ENCODE measurements at places on chromosomes 12 and 14.

DNA sequence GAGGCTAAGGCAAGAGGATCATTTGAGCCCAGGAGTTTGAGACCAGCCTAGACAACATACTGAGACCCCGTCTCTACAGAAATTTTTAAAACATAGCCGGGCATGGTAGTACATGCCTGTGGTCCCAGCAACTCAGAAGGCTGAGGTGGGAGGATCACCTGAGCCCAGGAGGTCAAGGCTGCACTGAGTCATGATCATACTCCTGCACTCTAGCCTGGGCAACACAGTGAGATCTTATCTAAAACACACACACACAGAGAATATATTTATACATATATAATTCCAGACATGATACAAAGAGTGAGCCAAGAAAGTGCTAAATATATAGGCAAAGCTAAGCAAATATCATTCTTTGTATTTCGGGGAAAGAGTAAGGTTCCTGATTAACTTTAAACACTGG, 9.4 kb downstream of the ZFC3H1 start:
- no peak for DNase-seq

DNA sequence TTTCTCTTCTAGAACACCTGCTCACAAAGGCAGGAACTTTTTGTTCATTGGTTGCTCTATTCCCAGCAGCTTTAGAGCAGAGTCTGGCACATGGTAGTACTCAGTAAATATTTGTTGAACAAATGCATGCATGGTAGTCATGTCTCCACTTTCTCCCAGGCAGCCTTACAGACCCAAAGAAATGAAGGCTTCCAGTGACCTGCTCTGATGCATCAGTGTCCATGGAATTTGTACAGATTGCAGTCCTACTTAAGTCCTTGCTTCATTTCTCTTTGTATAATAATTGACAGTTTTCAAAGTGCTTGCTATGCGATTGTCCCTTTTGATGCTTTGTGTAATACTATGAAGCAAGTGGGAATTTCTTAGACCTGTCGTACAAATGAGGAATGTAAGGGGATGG, 119.6 kb downstream of the DERA start:
- DNase-seq = no peak

GRCh38 chr12:81378601-81379285, 300.9 kb downstream of the ACSS3 start:
- no peak for DNase-seq

DNA sequence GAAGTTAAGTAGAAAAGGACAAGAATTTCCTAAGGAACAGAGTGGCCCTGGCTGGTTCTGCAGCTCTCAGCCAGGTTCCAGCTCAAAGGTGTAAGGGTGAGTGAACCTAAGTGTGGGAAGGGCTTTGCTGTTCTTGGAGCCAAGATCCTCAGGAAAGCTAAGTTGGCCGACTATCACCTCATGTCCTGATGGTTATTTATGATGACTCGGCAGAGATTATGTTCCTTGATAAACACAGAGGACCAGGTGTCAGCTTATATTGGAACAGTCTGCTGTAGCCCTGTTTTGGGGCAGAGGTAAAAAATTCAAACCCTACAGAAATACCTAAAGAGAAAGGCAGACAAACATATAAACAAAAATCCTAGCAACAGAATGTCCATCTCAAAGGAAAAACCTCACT, 128.5 kb downstream of the TBX3 start:
- DNase-seq = no peak

DNA sequence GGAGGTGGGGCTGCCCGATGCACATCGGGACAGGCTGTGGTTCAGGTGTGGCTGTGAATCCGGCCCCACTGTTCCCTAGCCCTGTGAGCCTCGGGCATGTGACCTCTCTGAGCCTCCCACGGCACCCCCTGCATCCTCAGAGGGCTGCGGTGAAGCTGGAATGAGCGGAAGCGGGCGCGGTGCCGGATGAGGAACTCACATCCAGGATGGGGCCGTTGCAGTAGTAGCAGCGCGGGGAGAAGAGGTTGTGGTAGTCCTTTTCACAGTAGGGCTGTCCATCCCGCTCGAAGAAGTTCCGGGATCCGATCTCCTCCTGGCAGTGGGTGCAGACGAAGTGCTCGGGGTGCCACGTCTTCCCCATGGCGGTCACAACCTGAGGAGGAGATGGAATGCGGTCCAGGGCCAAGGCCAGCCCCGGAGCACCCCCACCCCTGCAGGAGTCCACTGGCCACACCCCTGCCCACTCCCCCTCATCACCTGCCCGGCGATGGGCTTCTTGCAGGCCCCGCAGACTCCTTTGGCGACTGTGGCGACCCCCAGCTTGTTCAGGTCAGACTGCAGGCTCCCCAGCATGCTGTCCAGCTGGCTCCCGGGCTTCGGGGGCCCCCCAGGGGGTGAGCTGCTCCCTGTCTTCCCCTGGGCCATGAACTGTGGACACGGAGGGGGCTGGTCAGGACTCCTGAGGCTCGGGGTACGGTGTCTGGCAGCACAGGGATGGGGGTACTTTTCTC, 13.9 kb upstream of the RPLP0 start:
- DNase-seq = no peak

DNA sequence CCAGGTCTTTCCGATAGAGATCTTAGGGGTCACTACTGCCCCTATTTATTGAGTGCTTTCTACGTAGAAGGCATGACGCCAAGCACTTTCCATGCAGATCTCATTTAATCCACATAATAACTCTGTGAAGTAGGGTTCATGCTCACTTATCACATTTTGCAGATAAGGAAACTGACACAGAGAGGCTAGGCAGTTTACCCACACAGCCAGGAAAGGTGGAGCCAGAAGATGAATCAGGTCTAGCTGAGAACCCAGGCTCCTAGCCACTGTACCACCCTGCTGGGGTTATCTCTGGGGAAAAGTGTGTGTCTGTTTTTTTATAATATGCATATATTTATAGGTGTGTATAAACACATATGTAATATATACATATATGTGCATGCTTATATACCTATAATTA, 83.6 kb downstream of the KSR2 start:
- DNase-seq = no peak

GRCh38 chr12:124567673-124568373, 411 bp upstream of the NCOR2 start:
- peak; percentile 97 for DNase-seq

GRCh38 chr12:12008232-12008850, 62.4 kb upstream of the BCL2L14 start:
- DNase-seq = no peak

DNA sequence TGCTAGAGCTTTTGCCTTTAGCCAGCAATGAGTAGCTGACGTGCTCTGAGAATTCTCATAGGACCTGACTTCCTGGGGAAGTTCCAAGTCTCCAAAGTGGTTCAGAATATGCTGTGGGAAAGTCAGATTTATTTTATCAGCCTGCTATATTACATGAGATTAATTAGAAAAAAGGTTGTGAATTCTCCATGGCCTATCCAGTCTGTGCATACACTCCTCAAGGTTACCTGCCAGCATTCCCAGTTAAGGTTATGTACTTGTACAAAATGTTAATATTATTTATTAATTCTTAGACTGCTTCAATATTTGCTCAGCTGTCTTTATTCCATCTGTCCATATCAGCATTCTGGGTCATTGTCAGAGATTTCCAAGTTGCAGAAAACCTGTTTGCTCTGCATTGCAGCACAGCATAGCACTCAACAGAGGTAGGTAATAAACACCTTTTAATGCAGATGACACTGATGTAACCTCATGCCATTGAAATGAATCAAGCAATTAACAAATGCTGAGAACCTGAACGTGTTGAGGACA, 2.7 kb upstream of the SEL1L start:
- DNase-seq = no peak

GRCh38 chr12:11853126-11853525, 203.7 kb downstream of the ETV6 start:
- DNase-seq = no peak

DNA sequence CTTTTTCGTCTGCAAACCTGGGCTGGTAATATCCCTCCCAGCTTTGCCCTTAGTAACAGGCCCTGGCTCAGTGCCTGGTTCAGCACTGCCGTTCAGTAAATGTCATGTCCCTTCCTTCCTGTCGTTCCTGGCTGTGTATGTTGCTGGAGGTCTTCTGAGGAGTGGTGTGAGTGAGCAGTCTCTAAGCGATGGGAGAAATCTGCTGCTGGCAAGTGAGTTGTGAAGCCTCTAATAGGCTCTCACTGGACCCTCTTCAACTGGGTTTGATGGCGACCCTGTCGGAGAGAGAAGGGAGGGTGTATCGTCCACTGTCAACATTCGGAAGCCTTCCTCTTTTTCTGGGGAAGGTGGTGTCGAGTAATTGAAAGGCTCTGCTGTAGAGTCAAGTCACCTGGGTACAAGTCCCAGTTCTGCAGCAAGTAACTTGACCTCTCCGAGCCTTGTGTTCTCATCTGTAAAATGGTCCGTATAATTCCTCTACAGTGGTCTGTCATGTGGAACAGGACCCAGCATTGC, 62.8 kb downstream of the HRK start:
- peak; percentile 73 for DNase-seq
